Stimulated activated CD8-positive, alpha-beta memory T cell treated with anti-CD3 and anti-CD28 coated beads, Interleukin-4, amount 100 ng/mL, for 4 hours (primary cell): ENCODE measurements at places on chromosomes 13 and 19.

DNA sequence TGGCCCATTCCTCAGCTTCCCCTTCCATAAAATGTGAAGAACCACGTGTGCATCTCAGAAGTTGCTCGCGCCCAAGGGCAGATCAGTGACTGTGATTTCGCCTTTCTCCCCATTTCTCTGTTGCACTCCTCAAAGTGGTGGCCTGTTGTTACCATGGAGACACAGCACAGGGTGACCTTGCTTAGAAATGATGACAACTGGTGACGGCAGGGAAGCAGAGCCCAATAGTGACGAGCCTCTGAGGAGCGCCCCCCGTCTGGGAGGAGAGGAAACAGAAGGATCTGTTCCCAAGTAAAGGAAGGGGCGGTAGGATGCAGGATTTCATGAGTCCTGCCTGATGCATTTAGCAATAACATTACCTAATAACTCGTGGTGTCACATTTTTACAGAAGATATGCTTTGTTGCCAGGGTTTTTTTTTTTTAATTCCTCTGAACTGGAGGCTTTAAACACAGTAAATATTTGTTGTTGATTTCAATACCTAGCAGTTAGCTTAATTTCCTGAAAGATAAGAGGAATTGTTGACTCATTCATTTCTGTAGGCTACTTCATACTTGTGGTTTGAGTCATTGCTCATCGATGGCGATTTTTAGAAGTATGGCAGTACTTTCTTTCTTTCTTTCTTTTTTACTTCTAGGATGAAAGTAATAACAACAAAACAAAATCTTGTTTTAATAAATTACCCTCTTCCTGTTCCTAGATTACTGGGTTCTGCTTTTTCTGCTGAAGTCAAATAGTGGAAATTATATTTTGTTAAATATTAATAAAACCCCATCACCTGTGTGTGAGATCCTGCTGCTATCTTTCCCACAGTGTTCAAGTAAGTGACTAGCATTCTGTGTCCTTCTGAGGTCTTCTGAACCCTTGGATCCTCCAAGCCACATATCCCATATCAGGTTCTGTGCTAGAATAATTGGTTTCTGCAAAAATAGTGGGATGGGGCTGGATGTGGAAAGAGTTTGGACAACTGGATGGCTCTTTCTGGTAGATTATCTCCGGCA lies 36.0 kb downstream of the MBNL2 start:
- DNase-seq, result no peak

DNA sequence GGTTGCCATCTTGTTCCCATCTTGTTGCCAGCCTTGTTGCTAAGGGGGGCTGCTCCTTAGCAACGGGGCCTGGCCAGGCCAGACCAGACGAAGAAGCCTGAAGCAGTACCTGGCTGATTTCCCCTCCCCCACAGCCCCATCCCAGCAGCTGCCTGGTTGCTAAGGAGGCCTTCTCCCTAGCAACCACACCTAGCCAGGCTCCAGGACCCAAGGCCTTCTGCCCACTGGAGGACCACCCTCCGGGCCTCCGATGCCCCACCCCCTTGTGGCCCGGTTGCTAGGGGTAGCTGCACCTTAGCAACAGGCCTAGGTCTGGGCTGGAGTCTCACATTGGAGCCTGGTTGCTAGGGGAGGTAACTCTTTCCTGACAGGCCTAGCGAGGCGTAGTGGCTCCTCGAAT lies 3.9 kb downstream of the PRRG2 start:
- no peak for DNase-seq

DNA sequence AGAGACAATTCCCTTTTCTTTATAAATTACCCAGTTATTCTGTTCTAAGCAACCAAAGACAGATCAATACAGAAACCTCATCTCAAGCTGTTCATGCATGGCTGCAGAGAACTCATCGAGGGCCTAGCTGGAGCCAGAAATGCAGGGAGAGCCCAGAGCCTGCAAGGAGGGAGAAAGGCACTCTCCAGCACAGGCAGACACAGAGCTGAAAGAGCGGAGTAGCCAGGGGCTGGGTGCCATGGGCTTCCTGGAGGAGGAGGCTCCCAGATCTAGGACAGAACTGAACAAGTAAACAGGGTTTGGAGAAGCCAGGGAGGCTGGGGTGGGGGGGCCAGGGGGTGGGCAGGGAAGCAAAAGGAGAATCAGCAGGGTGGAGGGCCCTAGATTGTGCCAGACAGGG lies 144.2 kb upstream of the ZNF507 start:
- no peak for DNase-seq

DNA sequence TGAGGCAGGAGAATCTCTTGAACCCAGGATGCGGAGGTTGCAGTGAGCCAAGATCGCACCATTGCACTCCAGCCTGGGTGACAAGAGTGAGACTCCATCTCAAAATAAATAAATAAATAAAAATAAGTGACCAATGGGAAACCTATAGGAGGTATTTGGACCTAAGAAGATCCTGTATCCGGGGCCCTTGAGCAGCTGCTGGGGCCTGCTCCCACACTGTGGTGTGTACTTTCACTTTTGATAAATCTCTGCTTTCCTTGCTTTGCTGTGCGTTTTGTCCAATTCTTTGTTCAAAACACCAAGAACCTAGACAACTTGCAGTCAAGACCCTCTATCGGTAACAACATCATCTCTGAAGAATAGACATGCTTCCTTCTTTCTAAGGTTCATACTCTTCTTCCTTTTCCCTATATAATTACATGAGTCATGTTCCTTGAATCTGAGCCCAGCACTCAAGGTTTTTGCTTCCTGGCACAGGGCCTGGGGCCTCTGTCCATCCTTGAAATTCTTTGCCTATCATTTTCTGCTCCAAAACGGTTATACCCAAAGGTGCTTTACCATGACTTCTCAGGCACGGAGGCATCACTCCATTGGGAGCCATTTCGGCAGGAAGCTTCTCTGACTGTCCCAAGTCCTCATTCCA lies 14.2 kb upstream of the PNMA8C start:
- DNase-seq, result no peak

DNA sequence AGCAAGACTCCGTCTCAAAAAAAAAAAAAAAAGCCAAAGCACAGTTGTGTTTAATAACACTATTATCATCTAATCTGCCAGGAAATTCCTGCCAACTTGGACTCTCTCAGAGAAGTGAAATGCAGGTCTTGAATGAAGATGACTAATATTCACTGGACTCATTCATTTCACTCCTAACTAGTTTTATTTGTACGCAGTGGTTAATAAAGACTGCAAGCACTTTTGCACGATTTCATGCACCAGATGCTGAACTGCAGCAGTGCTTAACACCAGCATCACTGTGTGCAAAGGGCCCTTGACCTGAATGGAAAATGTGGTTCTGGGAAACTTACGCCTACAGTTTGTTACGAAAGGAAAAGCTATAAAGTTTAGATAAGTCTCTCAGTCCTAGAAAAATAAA lies 63.3 kb downstream of the DHRS12 start:
- no peak for DNase-seq

DNA sequence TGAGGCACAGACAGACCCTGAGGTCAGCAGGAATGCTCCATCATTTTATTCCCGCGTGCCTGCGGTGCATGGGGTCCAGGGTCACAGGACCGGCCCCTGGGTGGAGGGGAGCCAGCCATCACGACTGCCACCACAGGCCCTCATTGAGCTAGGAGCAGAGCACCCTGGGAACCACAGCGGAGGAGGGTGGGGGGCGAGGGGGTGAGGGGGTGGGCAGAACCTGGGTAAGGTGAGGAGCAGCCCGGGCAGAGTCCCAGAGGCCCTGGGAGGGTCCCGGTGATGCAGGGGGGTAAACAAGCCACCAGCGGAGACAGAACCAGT lies 1.2 kb upstream of the MADCAM1 start:
- DNase-seq, result no peak

DNA sequence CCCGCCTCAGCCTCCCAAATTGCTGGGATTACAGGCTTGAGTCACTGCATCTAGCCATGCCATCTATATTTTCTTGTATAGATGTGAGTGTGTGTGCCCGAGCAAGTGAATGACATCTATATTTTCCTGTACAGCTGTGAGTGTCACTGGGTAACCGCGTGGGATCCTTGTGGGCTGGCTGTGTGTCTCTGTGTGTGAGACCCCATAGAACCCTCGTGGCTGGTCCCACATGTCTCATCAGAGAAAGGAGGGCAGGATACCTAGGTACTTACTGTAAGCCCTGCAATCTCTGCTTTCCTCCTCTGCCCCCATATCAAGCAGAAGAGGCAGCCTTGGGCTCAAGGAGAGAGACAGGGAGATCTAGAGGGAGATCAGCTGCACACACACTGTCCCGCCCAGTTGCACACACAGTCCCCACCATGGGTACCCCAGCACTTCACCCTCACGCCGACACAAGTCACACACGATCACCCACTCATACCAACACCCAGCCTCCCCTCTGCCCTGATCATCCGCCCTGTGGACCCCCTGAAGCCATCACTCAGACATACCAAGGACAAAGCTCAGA lies 655 bp downstream of the DENND1C start:
- DNase-seq, result no peak

GRCh38 chr19:19269952-19270694 lies 3.0 kb downstream of the TM6SF2 start:
- no peak for DNase-seq

- DNase-seq, result no peak
These were observed 37.4 kb upstream of the KLF12 start for GRCh38 chr13:74171641-74172040.

DNA sequence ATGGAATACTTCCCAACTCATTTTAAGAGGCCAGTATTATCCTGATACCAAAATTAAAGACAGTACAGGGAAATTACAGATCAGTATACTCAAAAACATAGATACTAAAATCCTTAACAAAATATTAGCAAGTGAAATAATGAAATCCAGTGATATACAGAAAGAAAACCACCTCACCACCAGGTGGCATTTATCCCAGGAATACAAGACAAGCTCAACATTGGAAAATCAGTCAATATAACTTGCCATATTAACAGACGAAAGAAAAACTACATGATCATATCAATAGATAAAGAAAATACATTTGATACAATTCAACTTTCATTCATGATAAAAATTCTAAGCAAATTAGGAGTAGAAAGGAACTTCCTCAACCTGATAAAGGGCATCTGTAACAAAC lies 6.7 kb upstream of the GNA15 start:
- no peak for DNase-seq

DNA sequence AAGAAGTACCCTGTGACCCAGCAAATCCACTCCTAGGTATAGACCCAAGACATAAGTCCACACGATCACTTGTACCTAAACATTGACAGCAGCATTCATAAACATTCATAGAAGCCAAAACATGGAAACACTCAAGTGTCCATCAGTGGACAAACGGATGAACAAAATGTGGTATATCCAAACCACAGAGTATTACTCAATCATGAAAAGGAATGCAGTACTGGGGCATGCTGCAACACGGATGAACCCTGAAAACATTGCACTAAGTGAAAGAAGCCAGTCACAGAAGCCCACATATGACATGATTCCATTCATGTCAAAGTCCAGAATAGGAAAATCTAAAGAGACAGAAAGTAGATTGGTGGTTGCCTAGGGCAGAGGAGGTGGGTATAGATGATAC lies 22.8 kb upstream of the CCNE1 start:
- DNase-seq, result no peak

- DNase-seq, result no peak
These were observed 13.0 kb downstream of the RBM26 start for GRCh38 chr13:79392882-79393563.

DNA sequence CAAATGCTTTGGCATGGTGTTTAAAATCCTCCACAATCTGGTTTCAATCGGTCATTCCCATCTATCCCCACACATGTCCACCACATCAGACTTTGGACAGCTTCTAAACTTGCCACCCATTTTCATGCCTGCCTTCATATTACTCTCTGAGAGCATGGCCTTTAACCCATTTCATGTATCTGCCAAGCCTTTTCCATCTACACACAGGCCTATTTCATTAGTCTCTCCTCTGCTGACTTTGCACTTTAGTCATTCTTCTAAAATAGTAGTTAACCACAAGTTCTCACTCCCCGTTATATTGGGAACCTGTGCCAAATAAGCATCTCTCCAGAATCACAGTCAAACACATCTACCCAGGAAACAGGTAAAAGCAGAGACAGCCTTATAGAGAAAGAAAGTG lies 142.2 kb downstream of the MZT1 start:
- no peak for DNase-seq

DNA sequence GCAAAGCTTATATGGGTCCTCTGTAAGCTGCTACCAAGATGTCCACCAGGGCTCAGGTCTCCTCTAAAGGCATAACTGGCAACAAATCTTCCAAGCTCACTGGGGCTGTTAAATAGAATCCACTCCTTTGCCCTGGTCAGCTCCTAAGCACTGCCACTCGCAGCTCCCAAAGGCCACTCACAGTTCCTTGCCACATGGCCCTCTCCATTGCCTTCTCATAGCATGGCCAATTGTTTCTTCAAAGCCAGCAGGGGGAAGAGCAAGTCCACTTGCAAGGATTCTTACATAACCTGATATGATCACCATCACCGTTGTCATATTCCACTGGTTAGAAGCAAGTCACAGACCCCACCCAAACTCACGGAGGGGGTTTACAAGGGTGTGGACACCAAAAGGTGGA lies 199.5 kb downstream of the SUCLA2 start:
- DNase-seq, result no peak

DNA sequence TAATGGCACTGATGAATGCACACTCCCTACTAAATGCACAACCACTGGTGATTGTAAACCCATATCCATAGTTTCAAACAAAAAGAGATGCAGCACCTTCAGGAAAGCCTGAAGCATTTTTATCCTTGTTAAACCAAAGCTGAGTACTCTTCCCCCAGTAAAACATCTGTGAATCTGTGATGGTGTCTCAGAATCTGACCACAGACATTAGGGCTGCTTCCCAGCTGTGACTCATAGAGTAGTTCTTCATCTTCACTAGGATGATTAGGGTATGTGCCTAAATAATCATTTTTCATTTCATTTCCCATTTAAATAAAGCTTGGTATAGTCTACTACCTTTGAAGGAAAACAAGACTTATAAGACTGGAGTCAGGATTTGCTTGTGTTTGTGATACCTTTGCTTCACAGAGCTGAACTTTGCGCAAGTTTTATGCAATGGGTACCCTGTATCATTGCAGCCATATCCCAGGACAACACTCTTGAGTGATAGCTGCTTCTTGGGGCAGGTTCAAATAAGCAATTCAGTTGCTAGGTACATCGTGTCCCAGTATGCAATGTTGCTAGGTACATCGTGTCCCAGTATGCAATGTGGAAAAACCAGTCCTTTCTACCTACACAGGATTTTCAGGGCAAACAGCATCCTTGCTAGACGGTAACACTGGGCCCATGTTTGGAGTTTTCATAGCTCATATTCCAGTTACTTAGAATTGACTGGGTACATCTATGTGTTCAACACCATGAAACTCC lies 277.1 kb downstream of the IRS2 start:
- DNase-seq, result no peak
